ENCODE measurements at places on chromosomes 6 and 20. TPM values are rescaled to one million over a fixed set of nuclear protein-coding genes. Genes with fewer than 3 reads are reported as not detected.

GNL1 gene
- total RNA-seq = 53.1 TPM

CLDN20 gene
- total RNA-seq = not detected

PPARD gene
- total RNA-seq = 11.6 TPM

ELOVL5 gene
- 126 TPM for total RNA-seq

GTPBP2 gene
- total RNA-seq = 70.0 TPM

GATA5 gene
- total RNA-seq = not detected

ULBP3 gene
- 7.0 TPM for total RNA-seq

ARFGEF3 gene
- 0.22 TPM for total RNA-seq

Measured in placental pericyte (primary cell).